Stimulated activated CD4-positive, alpha-beta T cell treated with anti-CD3 and anti-CD28 coated beads, Interleukin-2, amount 100 ng/mL, for 4 hours (primary cell): ENCODE measurements at places on chromosomes 11 and 22.

DNA sequence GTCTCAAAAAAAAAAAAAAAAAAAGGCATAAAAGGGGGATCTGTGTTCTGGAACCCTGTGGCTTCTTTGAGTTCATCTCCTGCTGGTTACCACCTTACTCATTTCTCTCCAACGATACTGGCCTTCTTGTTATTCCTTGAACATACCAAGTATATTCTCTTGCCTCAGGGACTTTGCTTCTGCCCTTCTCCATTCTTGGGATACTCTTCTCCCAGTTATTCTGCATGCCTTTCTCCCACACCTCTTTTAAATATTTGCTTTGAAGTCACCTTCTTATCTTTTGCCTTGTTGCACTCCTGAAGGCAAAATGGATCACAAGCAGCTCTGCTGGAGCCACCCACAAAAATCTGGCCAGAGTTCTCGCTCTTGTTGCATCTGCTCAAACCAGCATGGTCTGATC lies 76.0 kb upstream of the RRM1 start:
- no peak for DNase-seq

DNA sequence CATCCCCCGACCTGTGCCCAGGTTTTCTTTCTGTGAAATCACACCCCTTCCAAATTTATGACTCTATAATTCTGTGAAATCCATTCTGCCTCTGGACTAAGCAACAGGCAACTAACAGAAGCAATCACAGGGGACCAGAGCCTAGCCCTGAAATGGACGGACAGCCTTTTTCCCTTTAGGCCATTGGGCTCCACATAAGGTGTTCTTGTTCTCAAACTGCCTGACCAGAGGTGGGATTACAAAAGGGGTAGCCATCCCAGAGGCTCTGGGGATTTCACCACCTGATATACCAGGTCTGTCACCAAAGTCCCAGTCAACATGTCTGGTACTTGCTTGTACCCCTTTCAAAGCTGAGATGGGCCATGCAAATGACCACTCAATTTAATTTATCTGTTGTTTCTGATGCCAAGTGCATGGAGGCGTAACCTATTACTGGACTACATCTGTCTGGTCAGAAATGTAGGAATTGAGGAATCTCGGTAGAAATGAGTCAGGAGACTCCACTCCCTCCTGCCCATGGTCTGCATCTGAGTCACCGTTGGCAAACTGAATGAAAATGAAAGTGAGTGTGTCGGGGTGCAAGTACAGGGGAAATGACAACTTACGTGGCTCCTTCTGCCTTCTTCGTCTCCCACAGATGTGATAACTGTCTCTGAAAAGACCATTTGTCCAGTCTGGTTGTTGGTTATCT lies 10.2 kb downstream of the DKK3 start:
- DNase-seq = no peak

DNA sequence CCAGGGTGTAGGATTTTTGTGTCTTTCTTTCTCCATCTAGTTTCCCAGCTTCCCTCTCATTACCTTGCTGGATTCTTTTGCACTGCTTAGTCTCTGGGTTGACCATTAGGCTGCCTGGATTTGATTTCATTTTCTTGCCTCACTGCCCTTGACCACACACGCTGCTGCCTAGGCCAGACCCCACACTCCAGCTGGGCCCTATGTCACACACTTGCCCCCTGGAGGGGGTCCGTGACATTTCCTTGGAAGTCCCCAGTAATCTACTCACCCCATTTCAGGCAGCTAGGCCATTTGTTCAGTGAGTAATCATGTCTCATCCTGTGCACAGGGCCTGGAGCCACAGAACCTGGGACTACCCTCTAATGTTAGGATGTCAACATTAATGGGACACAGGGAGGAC lies 81.9 kb upstream of the SPON1 start:
- DNase-seq = no peak

- DNase-seq = no peak
Measured at GRCh38 chr11:5258543-5259262, 4.1 kb upstream of the HBG2 start.

DNA sequence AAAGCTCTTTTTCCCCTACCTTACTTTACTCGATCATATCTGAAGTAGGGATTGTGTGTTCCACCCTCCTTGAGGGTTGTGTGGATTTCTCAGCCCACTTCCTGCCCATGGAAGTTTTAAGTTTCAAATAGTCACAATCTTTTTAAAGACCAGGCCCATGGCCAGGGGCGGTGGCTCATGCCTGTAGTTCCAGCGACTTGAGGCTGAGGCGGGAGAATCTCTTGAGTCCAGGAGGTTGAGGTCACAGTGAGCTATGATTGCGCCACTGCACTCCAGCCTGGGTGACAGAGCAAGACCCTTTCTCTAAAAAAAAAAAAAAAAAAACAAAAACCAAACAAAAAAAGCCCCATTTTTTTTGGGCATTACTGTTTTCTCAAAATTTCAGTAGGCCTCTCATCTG lies 36.3 kb upstream of the LRRC10B start:
- no peak for DNase-seq

DNA sequence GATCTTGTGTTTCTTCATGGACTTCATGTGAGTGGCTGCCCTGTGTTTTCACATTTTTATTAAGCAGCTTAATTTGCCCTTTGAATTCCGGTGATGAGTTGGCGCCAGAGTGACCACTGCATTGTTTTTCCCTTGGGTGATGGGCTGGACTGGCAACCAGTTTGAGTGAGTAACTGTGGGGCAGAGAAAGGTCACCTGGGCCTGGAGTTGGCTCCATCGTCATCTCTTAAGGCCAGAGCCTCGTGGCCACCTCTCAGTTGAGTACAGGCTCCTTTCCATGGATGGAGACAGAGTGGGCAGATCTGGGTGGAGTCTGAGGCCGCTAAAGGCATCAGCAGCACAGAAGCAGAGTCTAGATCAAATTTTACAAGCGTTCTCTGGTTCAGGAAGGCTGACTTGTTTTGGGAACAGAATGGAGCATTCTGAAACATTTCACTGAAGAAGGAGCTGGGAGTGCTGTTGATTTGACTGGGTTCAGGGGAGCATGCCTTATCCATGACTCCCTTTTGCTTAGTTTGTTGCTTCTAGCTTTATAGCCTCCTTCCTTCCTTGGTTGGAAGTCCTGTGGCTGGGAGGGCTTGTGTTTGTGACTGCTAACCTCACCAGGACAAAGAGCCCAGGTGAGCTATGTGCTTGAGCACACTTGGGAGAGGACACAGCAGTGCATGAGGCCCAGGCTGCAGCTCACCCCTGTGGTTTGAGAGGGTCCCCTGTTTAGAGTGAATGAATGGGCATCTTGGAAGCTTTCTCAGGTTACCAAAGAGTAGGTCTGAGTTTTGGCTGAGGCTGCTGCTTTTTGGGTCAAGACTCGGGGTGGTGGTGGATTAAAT lies 7.8 kb downstream of the BCR start:
- DNase-seq = no peak
